NCI-H1105 (cell line): ENCODE measurements at places on chromosomes 7 and 10.

DNA sequence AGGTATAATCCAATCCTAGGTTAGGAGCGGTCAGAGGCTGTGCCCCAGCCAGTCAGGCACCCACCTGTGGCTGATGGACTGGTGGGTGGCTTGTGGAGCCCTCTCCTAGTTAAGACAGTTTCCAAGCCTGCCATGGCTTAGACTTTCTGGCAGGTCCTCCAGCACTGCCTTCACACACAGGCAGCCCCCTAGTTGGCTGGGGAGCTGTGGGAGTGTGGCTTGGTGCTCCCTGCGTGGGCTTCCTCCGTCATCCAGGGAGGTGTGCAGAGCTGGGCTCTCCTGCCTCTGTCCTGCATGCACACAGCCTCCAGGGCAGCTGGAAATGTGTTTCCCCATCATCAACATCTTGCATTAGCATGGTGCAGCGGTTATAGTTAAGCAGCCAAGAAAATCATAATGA, 84.3 kb upstream of the RHEB start:
- no peak for DNase-seq

DNA sequence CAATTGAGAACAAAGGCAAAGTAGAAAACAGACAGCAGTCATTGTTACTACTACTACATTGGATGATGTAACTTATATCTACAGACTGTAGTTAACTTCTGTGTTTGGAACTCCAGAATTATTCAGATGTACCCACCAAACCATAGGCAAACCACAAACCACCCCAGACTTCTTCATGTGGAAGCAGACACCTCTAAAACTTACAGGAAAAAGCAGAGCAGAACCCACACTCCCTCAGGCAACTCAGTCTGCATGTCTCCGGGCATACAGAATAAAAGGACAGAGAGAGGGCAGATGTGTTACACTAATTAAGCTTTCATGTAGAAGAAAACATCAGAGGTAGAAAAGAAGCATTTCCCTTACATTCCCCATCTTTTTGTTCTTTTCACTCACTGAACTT, 9.0 kb downstream of the LSM5 start:
- DNase-seq = no peak

GRCh38 chr7:158672975-158673374, 31.6 kb downstream of the NCAPG2 start:
- no peak for DNase-seq

DNA sequence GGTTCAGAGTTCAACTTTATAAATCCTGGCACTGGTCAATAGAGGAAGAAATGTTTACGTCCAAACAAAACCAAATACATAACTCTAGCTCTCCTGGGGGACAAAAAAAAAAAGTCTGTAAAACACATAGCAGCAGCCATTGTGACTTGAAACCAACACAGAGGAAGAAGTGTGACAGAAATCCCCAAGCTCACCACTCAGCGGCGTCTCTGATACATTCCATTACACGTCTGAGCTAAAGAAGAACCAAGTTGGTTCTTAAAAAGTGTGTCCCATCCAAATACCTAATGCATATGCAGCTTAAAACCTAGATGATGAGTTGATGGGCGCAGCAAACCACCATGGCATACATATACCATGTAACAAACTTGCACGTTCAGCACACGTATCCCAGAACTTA, 58.3 kb upstream of the NANOS1 start:
- no peak for DNase-seq

- no peak for DNase-seq
Measured at GRCh38 chr10:42956045-42956444, 120.8 kb upstream of the RET start.

DNA sequence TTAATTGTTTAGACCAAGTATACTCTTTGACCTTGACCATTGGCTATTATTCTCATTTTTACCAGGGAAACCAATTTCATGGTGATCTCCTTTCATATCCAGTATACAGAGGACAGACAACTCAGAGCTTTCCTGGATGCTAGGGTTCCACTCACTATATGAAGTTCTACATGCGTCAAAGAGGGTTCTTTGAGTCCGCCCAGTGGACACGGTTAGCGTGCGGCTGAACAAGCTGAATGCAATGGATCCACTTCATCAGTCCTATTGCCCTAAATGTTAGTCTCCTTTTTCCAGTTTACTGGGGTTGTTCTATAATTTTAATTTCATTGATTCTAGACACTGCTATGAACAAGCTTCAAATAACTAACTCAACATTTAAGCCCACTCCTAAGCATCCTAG, 162.4 kb upstream of the PCLO start:
- no peak for DNase-seq

GRCh38 chr7:48637382-48637781, 287.0 kb upstream of the CDC14C start:
- no peak for DNase-seq

DNA sequence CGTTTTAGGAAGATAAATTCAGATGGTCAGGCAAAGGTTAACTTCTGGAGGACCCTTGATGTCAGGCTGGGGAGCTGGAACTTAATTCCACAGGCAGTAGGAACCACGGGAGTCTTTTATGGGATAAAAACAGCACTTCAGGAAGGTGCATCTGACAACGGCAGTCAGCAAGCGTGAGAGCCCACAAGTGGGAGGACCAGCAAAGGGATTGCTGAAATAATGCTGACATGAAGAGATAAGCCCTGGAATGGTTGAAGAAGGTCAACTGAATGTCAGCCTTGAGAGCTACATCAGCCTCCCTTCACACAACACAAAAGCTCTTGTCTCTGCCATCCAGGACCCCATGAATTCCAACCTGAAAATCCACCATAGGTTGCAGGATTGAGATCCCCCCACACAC, 138.8 kb downstream of the SORCS1 start:
- DNase-seq = no peak

- DNase-seq = no peak
Measured at GRCh38 chr10:60382946-60383681, 6.6 kb downstream of the ANK3 start.

DNA sequence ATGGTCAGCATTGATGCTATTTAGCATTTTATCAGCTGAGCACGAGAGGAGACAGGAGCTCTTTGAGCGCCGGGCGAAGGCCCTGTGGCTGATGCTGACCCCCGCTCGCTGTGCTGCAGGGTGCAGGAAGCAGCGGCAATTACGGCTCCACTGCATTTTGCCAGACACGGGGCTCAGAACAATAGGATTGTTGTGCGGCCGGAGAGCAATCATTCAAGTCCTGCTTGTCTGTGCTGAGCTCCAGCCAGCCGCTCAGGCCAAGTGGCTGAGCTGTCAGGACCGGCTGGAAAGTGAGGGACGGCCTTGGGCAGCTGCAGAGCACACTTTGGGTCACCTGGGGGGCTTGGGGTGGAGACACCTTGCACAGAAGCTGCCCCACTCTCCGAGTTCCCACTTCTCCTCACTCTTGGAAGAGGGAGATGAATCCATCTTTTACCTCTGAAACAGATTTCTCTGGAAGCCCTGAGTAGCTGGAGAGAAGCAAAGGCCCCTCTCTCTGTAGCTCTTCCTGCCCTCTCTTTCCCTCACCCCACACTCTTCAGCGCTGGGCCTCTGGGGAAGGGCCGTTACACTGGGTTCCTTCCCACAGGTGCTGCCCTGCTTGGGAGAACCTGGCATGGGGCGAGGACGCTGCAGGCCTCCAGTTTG, 17.3 kb upstream of the ADARB2 start:
- DNase-seq = no peak

- DNase-seq = no peak
Measured at GRCh38 chr10:36168777-36169176, 526.7 kb upstream of the FZD8 start.

DNA sequence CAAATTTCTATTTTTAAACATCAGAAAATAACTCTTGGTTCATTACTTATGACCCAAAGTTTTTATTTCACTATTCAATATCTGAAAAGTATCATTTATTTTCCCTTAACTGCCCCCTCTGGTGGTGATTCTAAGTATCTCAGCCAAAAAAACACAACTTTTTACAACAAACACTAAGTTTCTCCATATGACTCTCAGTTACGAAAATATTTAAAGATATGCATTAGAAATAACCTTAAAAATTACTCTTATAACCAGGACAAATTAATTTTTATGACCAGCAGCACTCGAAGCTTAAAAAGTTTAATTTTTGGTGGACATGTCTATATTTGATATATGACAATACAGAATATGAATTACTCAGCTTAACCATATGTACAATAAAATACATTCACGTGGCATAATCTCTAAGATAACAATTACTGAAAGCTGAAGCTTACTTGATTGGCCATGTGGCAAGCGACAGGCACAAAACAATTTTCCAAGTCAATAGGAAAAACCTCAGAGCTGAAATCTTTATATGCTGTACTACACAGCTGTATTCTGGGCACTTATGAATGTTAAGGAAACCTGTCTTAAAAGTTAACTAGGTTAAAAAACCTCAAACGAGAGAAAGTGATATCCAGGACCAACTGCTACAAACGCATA, 2.3 kb downstream of the HNRNPA2B1 start:
- peak; percentile 5 for DNase-seq

- DNase-seq = no peak
Measured at GRCh38 chr7:30184791-30185487, 50.2 kb downstream of the MTURN start.

- no peak for DNase-seq
Measured at GRCh38 chr10:86726677-86726999, 29.8 kb upstream of the BMPR1A start.

GRCh38 chr7:148590471-148590870, at the start of gene C7orf33:
C7orf33 (plus strand) TSS chr7:148590766; CDS start chr7:148590926, 160 bp downstream.
- no peak for DNase-seq

GRCh38 chr10:105973360-105973759, 1191.1 kb downstream of the SORCS1 start:
- no peak for DNase-seq

GRCh38 chr10:120983721-120984120, 132.6 kb downstream of the WDR11 start:
- DNase-seq = no peak

DNA sequence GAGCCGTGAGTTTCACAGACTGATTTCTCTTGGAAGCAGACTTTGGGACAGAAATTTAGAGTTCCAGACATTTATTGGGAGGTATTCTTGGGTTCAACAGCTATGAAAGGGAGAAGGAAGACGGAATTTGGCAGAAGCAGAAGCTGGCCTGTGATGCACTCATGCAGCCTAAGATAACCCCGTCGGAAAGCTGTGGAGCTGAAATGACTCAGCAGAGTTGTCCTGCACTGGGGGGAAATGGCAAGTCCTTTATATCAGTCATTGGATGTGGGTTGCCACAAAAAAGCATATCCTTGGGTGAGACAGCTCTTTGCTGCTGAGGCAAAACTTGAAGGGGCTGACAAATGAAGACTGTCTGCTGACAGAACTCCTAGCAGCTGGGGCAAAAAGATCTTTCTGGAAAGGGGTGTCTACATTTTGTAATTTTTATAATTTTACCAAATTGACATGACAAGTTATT, 11.5 kb upstream of the MICU1 start:
- DNase-seq = no peak

- no peak for DNase-seq
Measured at GRCh38 chr10:32054094-32054493, 2.1 kb downstream of the KIF5B start.

- DNase-seq = no peak
Measured at GRCh38 chr10:92923416-92923815, 75.1 kb downstream of the EXOC6 start.

- no peak for DNase-seq
Measured at GRCh38 chr7:140384894-140385545, 13.3 kb downstream of the SLC37A3 start.

- DNase-seq = no peak
Measured at GRCh38 chr7:94974423-94974822, 67.0 kb downstream of the PPP1R9A start.

- DNase-seq = no peak
Measured at GRCh38 chr7:47580175-47580706, 1.7 kb downstream of the TNS3 start.

- no peak for DNase-seq
Measured at GRCh38 chr7:128810473-128810872, 18.7 kb downstream of the CCDC136 start.

DNA sequence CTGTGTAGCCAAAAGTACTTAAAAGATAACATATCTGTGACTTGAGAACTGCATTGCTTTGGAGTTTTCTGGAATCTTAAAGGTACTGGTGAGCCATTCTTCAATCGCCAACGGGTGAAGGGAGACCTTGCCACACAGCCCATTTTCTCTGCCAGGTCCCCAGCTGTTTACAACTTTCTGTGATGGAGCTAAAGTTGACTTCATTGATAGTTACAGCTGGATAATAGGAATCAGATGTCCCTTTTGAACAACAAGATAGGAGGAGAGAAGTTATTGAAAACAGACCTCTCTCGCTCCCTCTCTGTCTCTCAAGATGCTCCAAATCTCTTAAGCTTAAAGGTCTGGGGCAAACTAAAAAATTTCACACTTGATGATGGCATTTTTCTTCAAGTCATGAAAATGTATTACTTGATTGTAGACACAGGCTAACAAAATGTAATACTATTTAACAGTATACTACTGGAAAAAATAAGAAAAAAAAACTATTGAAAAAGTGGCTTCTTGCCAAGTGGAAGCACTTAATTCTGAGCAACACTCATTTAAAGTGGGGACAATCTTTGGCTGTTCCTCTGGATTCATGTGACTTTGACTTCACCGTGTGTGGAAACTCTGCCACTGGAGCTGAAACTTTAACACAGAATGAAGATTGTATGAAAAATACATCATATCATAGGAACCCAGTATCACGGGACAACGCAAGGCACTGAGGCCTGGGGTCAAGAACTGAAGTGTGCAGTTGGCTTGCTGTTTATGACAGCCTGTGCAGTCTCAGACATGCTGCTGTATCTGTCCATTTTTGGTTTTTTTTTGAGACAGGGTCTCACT, 78.4 kb upstream of the AFAP1L2 start:
- no peak for DNase-seq

- no peak for DNase-seq
Measured at GRCh38 chr10:1123972-1124371, 67.8 kb downstream of the WDR37 start.

GRCh38 chr10:128981881-128982615, 485.0 kb upstream of the MGMT start:
- DNase-seq = no peak

DNA sequence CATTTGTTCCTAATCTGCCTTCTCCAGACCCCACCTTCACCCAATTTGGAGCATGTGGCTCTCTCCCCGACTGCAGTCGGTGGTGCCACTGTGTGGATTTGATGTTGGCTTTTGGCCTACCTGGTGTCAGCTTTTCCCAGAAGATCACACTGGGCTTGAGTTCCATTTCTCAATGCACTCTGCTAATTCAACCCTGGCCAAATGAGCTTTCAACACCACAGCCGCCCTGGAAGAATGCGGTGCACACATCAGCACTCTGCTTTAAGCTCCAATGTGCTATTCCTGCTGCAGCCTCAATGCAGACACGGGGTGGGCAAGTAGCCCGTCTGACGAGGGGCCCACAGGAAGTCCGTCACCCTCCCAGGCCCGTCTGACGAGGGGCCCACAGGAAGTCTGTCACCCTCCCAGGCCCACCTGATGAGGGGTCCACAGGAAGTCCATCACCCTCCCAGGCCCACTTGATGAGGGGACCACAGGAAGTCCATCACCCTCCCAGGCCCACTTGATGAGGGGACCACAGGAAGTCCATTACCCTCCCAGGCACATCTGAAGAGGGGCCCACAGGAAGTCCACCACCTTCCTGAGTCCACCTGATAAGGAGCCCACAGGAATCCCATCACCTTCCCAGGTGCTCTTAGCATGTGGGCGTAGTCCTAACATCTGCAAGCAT, 64.4 kb downstream of the ASB13 start:
- DNase-seq = no peak
